Tibial nerve (tissue), 4 donors: ENCODE measurements at places on chromosomes 6 and 20. TPM values are rescaled to one million over a fixed set of nuclear protein-coding genes. Genes with fewer than 3 reads are reported as not detected.

ANGPT4 gene
- total RNA-seq = 1.3 TPM

MEI4 gene
- total RNA-seq = not detected

DNA sequence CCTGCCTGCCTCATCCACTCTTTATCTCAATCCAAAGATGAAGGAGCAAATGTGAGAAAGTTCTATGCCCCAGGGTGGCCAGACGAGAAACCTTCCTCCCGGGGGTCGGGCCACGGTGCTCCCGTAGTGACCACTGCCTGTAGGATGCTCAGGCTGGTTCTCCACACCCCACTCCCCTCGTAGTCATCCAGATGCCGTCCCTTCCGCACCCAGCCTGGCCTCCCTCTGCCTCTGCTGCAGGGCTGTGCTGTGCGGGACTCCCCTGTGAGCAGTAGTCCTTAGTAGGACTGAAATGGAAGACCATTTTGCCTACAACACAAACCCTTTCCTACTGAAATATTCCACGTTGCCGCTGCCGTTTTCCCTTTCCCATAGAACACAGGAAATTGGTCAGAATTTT lies 2.0 kb downstream of the TMC2 start:
- no peaks in the 10 kb centered on the region for H3K4me1 ChIP-seq
- H3K36me3 ChIP-seq = no peaks in the 10 kb centered on the region
- peaks cover 43% of the 10 kb centered on the region for H3K27me3 ChIP-seq
- no peak overlapping the region for H3K4me3 ChIP-seq

DNA sequence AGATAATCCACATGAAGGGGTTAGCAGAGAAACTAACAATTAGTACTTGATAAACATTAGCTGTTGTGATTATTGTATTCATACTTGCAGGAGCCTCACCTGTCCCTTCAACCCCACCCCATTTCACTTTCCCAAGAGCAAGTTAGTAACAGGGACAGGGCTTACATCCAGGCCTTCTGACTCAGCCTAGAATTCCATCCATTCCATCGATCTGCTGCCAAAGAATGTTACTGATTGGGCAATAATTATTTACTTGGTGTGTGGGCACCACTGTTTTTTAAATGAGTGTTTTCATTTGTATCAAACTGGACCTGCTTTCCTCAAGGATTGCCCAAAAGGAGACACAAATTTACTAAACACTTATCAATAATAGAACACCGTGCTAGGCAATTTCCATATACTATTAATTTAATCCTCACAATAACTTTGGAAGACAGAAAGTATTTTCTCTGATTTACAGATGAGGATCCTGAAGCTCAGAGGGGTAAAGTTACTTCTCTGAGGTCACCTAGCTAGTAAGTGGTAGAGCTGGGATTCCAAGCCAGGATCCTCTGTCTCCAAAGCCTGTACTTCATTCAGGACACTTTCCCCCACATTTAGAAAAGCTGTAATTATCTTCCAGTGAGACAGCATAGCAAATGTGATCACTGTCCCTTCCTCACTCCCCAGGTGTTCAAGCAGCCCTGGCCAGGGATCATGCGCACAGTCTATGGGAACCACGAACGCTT lies 32.8 kb downstream of the GSS start:
- DNase-seq = peak; percentile 61
- H3K4me1 ChIP-seq = peaks cover 13% of the 10 kb centered on the region
- no peaks in the 10 kb centered on the region for H3K36me3 ChIP-seq

GRCh38 chr6:100134703-100135102 lies 140.7 kb upstream of the MCHR2 start:
- no peaks in the 10 kb centered on the region for H3K36me3 ChIP-seq
- H3K27ac ChIP-seq = no peak overlapping the region
- H3K4me3 ChIP-seq = no peak overlapping the region
- no peak for DNase-seq
- no peaks in the 10 kb centered on the region for H3K4me1 ChIP-seq

GRCh38 chr6:422433-423054 lies 31.0 kb downstream of the IRF4 start:
- no peaks in the 10 kb centered on the region for H3K27me3 ChIP-seq
- no peak overlapping the region for H3K4me3 ChIP-seq
- no peaks in the 10 kb centered on the region for H3K36me3 ChIP-seq
- DNase-seq = no peak
- H3K4me1 ChIP-seq = no peaks in the 10 kb centered on the region

DNA sequence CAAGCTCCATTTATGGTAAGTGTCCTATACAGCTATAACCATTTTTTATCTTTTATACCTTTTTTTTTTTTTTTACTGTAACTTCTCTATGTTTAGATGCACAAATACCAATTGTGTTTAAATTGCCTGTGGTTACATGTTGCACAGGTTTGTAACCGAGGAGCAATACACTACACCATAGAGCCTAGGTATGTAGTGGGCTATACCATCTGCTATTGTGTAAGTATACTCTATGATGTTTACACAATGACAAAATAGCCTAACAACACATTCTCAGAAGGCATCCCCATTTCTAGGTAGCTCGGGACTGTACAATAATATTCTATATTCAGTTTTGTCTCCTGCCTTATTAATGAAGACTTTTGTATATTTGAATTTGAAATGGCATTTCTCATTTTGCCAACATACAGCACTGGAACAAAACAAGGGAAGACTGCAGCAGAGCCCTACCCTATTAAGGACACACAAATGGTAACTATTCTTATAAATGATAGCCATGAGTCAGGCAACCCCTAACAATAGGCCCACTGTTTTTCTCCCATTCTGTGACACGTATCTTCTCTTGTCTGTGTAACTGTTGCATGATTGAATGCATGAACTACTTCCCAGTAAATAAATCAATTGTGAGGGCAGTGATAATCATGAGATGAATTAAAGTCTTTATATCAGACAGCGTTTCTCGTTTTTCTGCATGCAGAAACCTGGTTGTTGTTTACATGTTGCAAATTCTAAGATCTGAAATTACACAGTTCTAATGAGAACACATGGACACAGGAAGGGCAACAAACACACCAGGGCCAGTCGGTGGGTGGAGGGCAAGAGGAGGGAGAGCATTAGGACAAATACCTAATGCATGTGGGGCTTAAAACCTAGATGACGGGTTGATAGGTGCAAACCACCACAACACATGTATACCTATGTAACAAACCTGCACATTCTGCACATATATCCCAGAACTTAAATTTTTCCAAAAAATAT lies 173.9 kb downstream of the EPM2A start:
- no peak for DNase-seq
- H3K36me3 ChIP-seq = no peaks in the 10 kb centered on the region
- H3K27me3 ChIP-seq = no peaks in the 10 kb centered on the region
- H3K27ac ChIP-seq = no peak overlapping the region
- H3K4me3 ChIP-seq = no peak overlapping the region
- H3K4me1 ChIP-seq = no peaks in the 10 kb centered on the region
